ENCODE measurements at places on chromosomes 3 and 15. TPM values are rescaled to one million over a fixed set of nuclear protein-coding genes. Genes with fewer than 3 reads are reported as not detected.

ISL2 gene
- total RNA-seq = not detected

ZNF717 gene
- 7.5 TPM for total RNA-seq

KIF15 gene
- 1.2 TPM for total RNA-seq

MAN2C1 gene
- 89.2 TPM for total RNA-seq

SI gene
- not detected for total RNA-seq

RMDN3 gene
- 19.1 TPM for total RNA-seq

CLDN11 gene
- 2.7 TPM for total RNA-seq

CHRFAM7A gene
- 2.0 TPM for total RNA-seq

MST1 gene
- total RNA-seq = 4.6 TPM

TUSC7 gene
- not detected for total RNA-seq

CLSTN2 gene
- 8.4 TPM for total RNA-seq

EIF4E3 gene
- 49.2 TPM for total RNA-seq

CCNB2 gene
- 0.54 TPM for total RNA-seq

TRH gene
- total RNA-seq = not detected

HRH1 gene
- total RNA-seq = 1.8 TPM

SV2B gene
- total RNA-seq = 3.5 TPM

CASR gene
- total RNA-seq = not detected

MESP2 gene
- 0.51 TPM for total RNA-seq

SEMA5B gene
- total RNA-seq = 5.2 TPM

GOLGA8H gene
- not detected for total RNA-seq

ADGRG7 gene
- total RNA-seq = not detected

NOP10 gene
- total RNA-seq = 157 TPM

TIMP4 gene
- 23.8 TPM for total RNA-seq

SOX14 gene
- total RNA-seq = not detected

CSPG4 gene
- total RNA-seq = 7.8 TPM

TRIM71 gene
- not detected for total RNA-seq

PLA2G4B gene
- total RNA-seq = 5.8 TPM

GOLGA8Q gene
- total RNA-seq = 0.65 TPM

IL17RB gene
- 3.2 TPM for total RNA-seq

PTX3 gene
- total RNA-seq = 0.16 TPM

ALDH1L1 gene
- total RNA-seq = 23.1 TPM

CSPG5 gene
- total RNA-seq = 0.35 TPM

GPR156 gene
- total RNA-seq = not detected

LRRC31 gene
- total RNA-seq = not detected

GOLGA8S gene
- total RNA-seq = 0.30 TPM

MOBP gene
- not detected for total RNA-seq

TXNRD3 gene
- 3.5 TPM for total RNA-seq

CD200 gene
- total RNA-seq = 0.92 TPM

ACP3 gene
- 2.0 TPM for total RNA-seq

GOLGA8T gene
- 0.65 TPM for total RNA-seq

CPNE9 gene
- not detected for total RNA-seq

ISG20 gene
- 1.8 TPM for total RNA-seq

APH1B gene
- total RNA-seq = 6.2 TPM

SLC25A20 gene
- 130 TPM for total RNA-seq

MUC20 gene
- 4.6 TPM for total RNA-seq

PLD1 gene
- 78.0 TPM for total RNA-seq

TAGLN3 gene
- not detected for total RNA-seq

ST3GAL6 gene
- 27.1 TPM for total RNA-seq

DMXL2 gene
- 7.1 TPM for total RNA-seq

RPUSD3 gene
- total RNA-seq = 40.7 TPM

DAZL gene
- not detected for total RNA-seq

AADACL2 gene
- total RNA-seq = not detected

NANOGP8 gene
- not detected for total RNA-seq

ZBTB11 gene
- 9.7 TPM for total RNA-seq

EPHA3 gene
- 2.9 TPM for total RNA-seq

WNT5A gene
- 6.9 TPM for total RNA-seq

BFSP2 gene
- total RNA-seq = not detected

PTH1R gene
- 12.7 TPM for total RNA-seq

All from Right ventricle myocardium inferior (tissue), 1 donor.